ENCODE measurements at places on chromosomes 7 and 10. TPM values are rescaled to one million over a fixed set of nuclear protein-coding genes. Genes with fewer than 3 reads are reported as not detected.

Gene ADD3
- 300 TPM for total RNA-seq

Gene TMEM236
- not detected for total RNA-seq

Gene LBX1
- total RNA-seq = not detected

Gene CPED1
- total RNA-seq = 2.0 TPM

Gene FBXO24
- 2.2 TPM for total RNA-seq

Gene METTL27
- 1.3 TPM for total RNA-seq

Data from dorsolateral prefrontal cortex (tissue), 122 donors.